Fibroblast of skin of back (primary cell): ENCODE measurements at places on chromosomes 3 and 15.

- no peak for DNase-seq
These were observed 47.1 kb downstream of the HHLA2 start for GRCh38 chr3:108343491-108343890.

DNA sequence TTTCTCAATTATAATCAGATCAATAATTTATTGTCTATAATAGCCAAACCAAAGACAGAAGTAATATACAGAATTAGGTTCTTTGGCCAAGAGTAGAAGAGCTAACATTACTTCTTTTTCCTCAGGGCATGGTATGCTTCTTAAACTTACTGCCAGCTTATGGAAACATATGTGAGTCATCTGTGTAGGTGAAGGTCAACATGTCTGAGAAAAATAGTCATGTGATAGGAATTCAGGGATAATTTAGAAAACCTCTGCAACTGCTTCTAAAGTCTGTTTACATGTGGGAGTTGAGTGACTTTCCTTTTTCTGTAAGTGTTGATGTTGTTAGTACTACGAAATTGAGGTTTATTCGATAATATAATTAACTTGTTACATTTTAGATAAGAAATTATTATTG, 19.2 kb upstream of the MAP6D1 start:
- peak; percentile 84 for DNase-seq

DNA sequence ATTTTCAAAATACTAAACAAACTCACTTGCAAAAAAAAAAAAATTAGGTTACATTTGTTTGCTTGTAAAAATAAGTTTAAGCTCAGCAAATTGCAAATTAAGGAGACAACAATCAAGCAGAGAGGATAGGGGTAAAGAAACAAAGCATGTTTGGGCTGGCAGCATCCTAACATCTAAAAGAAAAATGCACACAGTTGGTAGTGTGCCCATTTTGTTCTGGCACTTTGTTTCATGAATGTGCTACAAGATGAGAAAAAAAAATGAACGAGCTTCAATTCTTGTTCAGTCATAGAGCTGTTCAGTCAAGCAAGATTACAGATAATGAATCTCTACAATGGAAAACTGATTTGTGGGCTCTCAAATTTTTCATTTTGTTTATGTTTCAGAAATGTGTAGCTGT, 17.7 kb upstream of the ZBBX start:
- DNase-seq = no peak

- DNase-seq = peak; percentile 27
These were observed 44.5 kb downstream of the OSBPL10 start for GRCh38 chr3:31936420-31937060.

GRCh38 chr3:19945969-19946831, 697 bp upstream of the RAB5A start:
- peak; percentile 2 for DNase-seq

- DNase-seq = no peak
These were observed 10.7 kb downstream of the THSD4 start for GRCh38 chr15:71125831-71126450.

- no peak for DNase-seq
These were observed 547 bp downstream of the WNT7A start for GRCh38 chr3:13879102-13879945.

DNA sequence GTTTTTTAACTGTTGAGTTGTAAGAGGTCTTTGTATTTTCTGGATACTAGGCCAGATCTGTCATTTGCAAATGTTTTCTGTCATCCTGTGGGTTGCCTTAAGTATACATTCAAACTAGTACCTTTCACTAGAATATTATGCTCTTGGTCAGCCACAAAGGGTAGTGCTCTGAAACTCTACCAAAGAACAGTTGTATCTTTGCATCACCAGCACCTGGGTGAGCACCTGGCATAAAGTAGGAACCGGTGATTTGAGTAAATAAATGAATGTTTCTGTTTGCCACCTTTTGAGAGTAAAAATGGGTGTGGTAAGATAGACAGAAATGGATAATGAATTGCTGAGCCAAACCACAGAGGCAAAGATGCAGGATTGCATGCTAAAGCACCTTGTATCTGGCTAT, 98.7 kb downstream of the SLCO3A1 start:
- no peak for DNase-seq

GRCh38 chr3:17932136-17932771, 189.8 kb upstream of the TBC1D5 start:
- no peak for DNase-seq

DNA sequence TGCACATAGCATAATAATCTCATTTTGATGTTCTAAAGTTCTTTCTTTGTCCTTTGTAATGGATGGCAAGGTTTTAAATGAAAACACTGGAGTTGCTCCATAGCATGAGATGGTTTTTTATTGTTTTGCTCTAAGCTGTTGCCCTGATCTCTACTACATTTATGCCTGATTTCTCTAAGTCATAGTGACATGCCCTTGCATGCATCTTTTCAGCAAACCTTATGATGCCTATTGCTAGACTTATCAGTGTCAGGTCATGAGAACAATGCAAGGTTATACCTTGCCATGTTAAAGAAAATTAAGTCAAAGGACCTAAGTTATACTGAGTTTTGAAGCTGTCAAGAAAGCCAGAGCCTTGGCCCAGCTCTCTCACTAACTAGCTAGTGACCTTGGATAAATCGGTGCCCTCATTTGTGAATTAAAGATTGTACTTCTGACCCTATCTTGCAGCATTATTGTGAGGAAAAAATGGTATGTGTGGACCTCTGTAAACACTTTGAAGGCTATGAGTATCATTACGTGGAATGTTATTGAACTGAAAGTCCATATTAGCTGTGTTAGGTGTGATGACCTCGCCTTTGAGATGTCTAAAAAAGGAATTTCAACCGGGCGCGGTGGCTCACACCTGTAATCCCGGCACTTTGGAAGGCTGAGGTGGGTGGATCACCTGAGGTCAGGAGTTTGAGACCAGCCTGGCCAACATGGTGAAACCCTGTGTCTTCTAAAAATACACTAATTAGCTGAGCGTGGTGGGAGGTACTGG, 256.4 kb upstream of the UBE2E1 start:
- no peak for DNase-seq

DNA sequence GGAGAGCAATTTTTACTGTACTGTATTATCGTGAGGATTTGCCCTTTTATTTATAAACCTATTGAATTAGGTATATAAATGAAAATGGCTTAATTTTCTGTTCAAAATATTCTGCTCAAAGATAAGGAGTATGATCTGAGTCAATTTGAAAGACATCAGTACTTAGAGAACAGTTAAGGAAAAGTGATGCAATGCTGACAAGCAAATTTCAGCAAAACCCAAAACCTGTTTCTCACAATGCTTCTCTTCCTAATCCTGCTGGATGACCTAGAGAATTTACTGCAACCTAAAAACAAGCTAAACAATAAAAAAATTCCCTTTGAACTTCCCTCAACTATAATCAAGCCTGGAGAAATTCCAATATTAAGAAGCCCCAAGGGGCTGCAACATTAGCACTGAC, 82.7 kb downstream of the RFX7 start:
- DNase-seq = no peak

DNA sequence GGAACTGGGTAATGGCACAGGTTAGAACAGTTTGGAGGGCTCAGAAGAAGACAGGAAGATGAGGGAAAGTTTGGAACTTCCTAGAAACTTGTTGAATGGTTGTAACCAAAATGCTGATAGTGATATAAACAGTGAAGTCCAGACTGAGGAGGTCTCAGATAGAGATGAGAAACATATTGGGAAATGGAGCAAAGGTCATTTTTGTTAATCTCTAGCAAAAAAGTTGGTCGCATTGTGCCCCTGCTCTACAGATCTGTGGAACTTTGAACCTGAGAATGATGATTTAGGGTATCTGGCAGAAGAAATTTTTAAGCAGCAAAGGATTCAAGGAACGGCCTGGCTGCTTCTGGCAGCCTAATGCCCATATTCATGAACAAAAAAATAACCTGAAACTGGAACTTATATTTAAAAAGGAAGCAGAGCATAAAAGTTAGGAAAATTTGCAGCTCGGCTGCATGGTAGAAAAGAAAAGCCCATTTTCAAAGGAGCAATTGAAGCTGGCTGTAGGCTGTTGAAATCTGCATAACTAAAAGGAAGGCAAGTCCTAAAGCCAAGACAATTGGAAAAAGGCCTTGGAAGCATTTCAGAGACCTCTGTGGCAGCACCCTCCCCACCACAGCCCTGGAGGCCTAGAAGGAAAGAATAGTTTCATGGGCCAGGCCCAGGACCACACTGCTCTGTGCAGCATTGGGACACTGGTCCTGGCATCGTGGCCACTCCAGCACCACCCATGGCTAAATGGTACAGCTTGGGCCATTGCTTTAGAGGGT, 182.6 kb upstream of the CD96 start:
- DNase-seq = no peak

- no peak for DNase-seq
These were observed 16.3 kb downstream of the SV2B start for GRCh38 chr15:91116113-91117067.

DNA sequence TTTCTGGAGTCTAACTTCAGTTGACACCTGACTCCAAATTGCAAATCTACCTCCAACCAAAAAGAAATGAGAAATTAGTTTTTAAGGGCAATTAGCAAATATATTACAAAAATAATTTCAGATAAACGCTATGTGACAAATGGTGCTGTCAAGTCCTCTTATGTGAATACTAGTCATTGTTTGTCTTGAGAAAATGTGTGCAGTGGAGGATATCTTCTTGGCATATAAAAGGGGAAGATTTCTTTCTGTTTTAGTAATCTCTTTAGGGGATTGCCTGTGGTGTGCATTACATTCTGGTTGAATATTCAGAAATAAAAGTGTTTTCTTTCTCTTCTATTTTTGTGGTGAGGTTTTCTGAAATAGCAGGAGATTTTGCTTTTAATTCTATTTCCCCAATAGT, 3.0 kb upstream of the GCSAM start:
- DNase-seq = no peak

DNA sequence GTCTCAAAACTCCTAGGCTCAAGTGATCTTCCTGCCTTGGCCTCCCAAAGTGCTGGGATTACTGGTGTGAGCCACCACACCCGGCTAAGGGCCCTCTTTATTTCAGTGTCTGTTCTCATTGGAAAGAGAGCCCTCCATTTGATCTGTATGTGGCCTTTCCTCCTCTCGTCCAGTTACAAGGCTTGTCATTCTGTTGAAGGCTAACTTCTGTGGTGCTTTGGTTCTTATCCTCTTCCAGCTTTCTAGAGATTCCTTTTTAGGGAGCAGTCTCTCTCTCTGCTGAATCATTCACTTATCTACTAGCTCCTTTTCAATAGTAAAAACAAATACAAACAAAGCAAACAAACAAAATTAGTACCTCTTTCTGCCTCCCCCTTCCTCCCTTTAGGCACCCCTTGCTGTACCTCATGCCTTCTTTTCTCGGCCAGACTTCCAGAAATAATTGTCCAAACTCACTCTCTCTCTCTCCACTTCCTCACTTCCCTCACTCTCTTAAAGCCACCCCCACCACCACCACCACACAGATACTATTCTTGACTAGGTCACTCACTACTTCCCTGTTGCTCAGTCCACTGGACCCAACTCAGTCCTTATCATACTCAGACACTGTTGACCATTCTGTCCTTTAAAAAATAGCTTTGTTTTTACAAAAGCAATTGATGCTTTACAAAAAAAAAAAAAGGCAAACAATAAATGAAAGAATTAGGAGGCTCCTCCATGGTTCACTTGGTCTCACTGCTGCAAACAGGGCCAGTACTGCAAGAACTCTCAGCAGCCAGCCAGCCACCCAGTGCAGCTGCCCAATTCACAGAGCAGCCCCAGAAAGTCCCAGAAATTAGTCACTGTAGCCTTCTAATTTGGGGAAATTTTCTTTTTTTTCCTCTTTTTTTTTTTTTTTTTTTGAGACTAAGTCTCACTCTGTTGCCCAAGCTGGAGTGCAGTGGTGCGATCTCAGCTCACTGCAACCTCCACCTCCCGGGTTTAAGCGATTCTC, 31.7 kb upstream of the RAB11A start:
- no peak for DNase-seq

- DNase-seq = no peak
These were observed 67.8 kb upstream of the ZBED2 start for GRCh38 chr3:111662907-111663306.

GRCh38 chr3:59006634-59007517, 42.9 kb downstream of the CFAP20DC start:
- peak; percentile 41 for DNase-seq
